ENCODE measurements at places on chromosomes 7 and 10.
A peak's percentile ranks its signal among the peaks of the same experiment; 100 is the strongest.

DNA sequence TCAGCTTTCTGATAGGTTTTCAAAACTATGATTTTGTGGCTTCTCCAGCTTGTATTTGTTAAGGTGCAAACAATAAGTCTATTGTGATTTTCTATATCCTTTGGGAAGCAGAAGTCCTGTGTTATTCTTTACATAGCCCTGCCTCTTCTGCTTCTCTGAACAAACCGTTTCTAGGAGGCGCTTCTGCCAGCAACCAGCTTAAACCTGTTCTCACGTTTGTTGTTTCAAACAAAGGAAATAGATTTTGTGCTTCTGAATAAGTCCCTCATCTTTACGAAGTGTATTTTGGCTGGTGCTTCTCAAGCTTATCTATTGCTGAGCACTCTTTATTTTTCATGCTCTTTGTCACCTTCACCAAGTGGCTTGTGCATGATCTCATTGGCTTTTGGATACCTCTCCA lies 61.0 kb downstream of the VTI1A start:
- no peak for DNase-seq

DNA sequence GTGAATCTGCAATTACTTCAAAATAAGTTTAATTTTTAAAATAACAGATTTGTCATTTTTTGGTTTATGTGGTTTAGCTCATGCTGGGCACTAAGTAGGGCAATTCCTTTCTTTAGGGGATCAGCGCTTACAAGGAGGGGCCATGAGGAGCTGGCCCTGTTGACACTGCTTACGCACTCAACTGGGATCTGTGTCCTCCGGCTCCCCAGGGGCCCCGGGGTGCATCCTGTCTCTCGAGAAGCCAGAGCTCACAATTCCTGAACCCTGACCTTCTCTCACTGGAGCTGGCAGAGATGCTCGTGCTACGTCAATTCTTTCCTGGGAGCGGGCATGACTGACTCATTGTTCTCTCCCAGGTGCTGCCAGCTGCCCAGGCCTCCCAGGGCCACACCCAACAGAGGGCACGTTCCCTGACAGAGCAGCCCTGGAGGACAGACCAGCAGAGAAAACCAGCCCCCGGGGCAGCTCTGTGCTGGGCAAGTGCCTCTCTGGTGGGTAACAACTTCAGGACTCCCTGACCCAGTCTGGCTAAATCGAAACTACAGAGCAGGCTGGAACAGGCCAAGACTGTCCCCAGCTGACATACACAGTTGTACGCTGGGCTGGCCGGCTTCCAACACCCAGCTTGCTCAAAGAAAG lies 36.8 kb downstream of the CTBP2 start:
- DNase-seq = no peak

- no peak for DNase-seq
Measured at GRCh38 chr10:77969114-77969513, 42.6 kb upstream of the DLG5 start.

GRCh38 chr10:1745780-1746456 lies 8.6 kb upstream of the ADARB2 start:
- no peak for DNase-seq

- DNase-seq = no peak
Measured at GRCh38 chr7:29042824-29043231, 84.7 kb upstream of the TRIL start.

- no peak for DNase-seq
Measured at GRCh38 chr10:84233940-84234339, 7.4 kb downstream of the LRIT1 start.

DNA sequence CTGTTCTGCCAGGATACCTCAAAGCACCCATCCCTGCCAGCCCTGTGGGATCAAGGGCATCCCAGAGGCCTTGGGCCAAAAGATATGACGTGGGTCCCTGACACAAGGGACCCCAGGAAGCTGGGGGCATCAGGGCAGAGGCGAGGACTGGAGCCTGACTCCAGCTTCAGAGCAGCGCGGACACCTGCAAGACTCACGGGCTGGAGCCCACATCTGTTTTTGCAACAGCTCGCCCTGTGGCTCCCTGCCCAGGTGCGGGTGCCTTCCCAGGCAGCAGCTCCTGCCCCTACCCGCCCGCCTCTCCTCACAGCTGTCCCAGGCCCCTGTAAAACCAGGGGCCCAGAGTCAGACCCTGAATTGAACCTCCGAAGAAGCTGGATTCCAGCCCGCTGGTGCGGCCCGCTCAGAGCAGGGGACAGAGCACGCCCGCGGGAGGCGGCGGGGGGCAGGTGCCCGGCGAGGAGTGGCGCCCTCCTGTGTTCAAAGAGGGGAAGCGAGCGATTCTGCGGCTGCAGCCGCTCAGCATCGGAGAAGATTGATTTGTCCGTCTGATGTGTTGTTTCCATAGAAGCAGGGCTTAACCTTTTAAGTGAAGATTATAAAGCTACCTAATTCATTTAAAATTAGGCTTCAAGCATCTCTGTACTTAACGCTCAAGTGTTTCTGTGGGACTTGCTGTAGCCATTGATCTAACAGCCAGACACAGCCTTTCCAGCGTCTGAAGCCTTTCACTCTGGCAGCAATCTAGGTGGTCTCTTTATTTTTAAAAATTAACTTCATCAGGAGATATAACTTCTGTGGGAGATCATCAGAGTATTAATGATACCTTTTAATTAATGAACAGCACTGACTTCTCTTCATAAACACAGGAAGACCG lies 88.4 kb downstream of the BEND7 start:
- DNase-seq = peak; percentile 17

GRCh38 chr10:3469639-3470020 lies 297.0 kb upstream of the PITRM1 start:
- no peak for DNase-seq

DNA sequence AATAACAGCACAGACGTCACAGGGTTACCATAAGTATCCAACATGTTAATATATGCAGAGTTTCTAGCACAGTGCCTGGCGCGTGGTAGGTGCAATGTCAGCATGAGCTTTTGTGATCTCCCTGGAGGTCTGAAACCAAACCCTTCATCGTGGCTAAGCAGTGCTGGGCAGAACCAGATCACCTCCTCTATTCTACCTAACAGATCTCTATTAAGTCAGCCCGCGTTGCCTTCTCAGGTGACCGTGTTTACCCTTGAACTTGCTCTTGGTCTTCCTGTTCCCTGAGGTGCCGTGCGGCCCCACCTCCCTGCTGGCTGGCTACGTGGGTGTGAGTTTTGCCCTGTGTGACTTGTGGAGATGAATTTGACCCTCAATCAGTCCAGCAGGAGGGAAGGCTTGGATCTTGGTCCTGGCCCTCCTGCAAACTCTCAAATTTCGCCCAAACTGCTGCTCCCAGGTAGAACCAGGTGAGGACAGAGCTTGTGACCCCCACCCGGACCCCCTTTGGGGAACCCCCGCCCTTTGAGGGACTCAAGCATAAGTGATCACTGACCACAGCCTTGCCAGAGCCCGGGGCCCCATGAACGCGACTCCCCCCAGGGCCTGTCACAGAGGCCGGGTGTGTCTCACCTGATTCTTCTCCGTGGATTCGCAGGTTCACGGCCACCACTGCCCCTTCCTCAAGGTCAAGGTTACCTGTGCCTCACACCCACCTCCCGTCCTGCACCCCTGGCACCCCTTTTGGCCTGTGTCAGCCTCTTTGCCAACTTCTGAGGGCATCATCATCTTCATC lies 54.2 kb downstream of the ELFN1 start:
- no peak for DNase-seq

All from bone marrow (tissue), 2 donors.